ENCODE measurements at places on chromosomes 5 and 9. TPM values are rescaled to one million over a fixed set of nuclear protein-coding genes. Genes with fewer than 3 reads are reported as not detected.

DNA sequence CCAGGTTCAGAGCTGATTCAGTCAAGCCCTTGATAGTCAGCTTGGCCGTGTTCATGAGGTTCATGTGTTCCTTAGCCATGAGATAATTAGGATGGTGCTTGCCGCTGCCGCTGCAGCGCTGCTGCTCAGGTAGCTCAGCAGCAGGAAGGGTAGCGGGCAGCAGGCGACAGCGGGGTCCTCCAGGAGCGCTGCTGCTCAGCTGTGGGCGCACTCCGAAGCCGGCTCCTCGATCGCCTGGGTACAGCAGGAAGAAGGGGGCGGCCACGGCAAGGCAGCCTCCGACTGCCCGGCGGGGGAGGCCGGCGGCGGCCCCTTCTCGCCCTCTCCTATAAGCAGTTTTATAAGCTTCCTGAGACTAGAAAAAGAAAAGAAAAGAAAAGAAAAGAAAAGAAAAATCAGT lies 1253.6 kb downstream of the EFNA5 start:
- no peak for DNase-seq

ARID3C gene
- polyA plus RNA-seq = not detected

DNA sequence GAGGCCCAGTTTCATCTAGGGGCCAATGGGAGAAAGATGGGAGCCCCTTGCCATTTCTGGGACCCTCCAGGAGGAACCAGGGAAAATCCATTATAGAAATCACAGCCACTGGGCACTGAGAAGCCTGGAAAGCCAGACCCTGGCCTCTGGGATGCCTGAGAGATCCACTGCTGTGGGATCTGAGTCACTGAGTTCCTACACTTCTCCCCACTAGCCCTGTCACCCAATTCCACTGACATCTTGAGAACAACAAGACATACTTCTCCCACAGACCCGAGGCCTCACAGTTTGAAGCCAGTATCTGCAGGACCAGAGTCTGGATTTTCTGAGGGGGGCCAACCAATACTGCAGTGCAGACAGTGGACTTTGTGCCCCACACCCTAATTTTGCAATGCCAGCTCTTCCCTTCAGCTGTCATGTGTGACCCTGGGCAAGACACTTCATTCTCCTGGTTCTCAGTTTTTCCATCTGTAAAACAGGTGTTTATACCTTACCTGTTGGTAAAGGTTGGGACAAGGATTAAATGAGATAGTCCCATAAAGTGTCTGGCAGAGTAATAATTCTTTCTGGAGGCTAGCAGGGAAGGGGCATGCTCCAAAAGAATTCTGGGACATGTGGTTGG lies 46.5 kb downstream of the CXXC5 start:
- no peak for DNase-seq

- DNase-seq = no peak
Observed at GRCh38 chr5:10702040-10702629, 58.9 kb downstream of the DAP start.

GRCh38 chr5:138643040-138643791 lies 68.0 kb upstream of the HSPA9 start:
- no peak for DNase-seq

DNA sequence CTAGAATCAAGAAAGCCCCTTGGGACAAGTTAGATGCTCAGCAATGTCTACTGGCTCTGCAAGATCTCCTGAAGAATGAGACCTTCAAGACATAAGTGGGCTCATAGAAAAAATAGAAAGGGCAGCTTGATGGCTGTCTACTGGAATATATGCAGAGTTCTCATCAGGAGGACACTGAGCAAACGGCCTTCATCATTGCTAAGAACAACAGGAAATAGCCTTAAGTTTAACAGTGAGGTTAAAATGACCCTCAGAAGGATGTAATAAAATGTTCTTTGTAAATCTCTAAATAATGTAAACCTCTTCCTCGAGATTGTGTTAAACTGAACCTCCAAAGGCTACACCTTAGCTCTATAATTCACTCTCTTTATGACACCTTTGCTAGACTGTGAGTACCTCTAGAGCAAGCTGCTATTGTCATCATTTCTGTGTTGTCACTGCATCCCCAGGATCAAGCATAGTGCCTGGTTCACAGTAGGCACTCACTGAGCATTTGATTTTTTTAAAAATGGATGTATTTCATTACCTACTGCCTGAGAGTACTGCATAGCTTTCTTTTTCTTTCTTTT lies 22.2 kb upstream of the LHFPL2 start:
- DNase-seq = no peak

FBP2 gene
- polyA plus RNA-seq = 91.5 TPM

GRCh38 chr5:87182649-87183048 lies 85.0 kb upstream of the RASA1 start:
- no peak for DNase-seq

RANBP6 gene
- 17.2 TPM for polyA plus RNA-seq
